ENCODE measurements at places on chromosomes 7 and 10.

DNA sequence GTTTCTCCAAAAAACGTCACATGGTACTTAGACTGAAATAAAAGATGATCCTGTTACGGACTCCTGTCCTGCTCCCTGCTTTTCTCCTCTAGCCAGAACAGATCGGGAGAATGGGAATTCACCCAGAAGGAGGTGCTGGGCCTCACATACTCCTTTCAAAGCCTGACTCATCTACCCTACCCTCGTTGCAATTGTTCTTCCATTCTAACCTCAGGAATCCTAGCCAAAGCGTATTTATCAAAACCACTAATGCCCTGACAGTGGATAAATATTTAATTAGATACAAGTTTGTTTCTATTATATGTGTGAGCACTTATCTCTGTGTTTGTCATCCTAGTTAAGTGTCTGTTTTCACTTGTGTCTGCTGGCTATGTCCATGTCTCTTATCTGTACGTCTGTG, 21.7 kb downstream of the ZCWPW1 start:
- no peak for DNase-seq

DNA sequence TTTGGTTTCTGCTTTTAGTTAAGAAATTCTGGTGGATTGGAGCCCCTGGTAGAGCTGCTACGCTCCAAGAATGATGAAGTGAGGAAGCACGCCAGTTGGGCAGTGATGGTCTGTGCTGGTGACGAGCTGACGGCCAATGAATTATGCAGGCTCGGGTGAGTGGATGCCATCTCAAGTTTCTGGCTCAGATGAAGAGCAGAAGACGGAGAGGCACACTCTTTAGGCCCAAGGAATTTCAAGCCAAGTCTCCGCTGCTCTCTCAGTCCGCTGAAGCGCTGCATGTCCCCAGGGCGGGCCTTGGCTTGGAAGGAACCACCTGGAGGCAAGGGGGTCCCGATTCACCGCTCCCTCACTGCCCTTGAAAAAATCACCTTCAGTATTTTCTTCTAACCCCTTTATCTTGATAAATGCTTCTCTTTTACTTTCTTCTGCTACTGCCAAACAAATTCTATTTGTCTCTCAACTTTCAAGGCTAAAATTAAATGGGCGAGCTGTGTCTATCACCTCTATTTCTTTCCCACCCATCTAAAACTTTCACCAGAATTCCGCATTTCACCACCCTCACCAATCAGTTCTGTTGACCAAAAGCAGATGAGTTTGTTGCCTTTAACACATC, 74.2 kb downstream of the ARMC3 start:
- no peak for DNase-seq

- DNase-seq, result no peak
Measured at GRCh38 chr10:13386021-13386420, 37.9 kb upstream of the SEPHS1 start.

DNA sequence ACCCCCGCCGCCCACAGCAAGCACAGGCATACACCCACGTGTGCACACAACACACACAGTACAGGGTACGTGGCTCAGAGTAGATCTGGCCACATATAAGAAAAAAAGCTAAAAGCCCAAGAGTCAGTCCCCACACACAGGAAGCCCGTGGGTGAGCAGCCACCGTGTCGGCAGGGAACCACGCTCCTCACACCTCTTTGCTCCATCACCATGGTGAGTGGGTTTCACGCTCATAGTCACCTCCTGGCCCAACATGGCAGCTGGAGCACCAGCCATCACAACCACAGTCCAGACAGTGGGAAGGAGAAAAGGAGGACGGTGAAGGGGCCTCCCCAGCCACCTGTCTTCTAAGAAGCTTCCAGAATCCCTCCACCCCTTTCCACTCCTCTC, 76.0 kb upstream of the PDGFA start:
- DNase-seq, result no peak

DNA sequence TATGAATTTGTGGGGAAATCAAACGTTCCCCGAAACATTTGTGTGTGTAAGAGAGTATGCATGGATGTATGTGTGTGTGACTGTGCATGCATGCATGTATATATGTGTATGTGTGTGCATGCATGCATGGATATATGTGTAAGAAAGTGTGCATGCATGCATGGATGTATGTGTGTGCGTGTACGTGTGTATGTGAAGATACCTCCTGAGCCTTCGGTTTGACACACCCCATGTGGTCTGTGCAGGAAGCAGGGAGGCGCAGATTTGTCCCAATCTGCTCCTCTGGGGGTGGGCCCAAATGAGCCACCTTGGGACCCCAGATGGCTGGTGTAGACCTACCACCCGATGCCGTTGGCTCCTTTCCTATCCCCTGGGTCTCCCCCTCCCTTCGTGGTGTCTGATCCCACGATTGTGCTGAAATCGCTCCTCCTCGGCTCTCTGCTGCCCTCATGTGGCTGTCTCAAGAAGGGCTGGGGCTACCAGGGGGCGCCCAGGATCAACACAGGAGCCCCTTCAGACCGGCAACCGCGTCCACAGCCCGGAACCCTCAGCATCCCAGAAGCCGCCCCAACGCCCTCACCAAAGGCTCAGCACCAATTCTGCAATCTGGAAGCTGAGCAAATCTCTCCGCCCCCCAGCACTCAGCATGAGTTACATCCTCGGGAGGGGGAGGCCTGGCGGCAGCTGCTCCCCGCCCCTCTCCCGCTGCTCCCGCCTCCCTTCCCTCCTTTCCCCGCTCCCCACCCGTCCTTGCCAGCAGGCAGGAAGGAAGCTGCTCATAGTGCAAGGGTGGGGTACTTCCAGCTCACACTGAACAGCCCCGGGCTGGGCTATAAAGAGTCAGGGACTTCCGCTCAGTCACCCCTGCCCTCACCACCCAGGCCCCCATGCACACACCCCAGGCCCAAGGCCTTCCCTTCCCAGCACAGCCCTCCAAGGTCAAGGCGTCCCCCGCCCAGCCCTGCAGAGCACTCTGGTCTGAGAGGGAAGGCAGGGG, 2.3 kb upstream of the NOS3 start:
- DNase-seq, result no peak

- DNase-seq, result no peak
Measured at GRCh38 chr7:106736508-106737201, 75.7 kb upstream of the CCDC71L start.

Data from stimulated activated CD4-positive, alpha-beta T cell treated with anti-CD3 and anti-CD28 coated beads, TNF-alpha, amount 100 ng/mL, for 1 hour (primary cell).